ENCODE measurements at places on chromosomes 3 and 15.
A peak's percentile ranks its signal among the peaks of the same experiment; 100 is the strongest.

GRCh38 chr15:59017449-59017848, 30.0 kb downstream of the RNF111 start:
- DNase-seq: no peak

DNA sequence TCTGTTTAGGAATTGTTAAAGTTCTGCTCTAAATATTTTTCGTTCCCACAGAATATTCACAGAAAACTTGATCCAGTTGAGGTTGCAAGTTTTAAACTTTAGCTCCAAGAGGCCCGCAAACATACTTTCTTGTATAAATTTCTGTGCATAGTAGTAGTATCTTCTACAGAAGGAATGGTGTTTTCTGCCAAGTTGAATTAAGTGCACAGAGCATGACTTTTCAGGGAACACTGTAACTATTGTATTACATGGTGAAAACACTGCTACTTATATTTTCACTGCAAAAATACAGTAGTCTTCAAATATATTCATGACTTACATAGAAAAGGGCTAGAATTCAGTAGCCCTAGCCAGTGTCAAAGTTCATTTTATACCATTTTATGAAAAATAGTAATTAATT, 67.0 kb downstream of the SUCNR1 start:
- DNase-seq: no peak

DNA sequence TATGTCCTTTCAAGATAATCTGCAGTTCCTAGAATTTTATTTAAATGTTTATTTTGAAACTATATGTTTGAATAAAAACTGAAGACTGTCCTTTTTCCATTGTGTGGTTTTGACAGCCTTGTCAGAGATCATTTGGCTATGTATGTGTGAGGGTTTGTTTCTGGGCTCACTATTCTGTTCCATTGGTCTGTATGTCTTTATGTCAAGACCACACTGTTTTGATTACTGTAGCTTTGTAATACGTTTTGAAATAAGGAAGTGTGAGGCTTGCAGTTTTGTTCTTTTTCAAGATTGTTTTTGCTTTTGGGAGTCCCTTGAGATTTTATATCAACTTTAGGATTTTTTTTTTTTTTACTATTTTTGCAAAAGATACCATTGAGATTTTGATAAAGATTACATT, 42.0 kb downstream of the PIAS1 start:
- no peak for DNase-seq

GRCh38 chr3:142982038-142982773, 18.7 kb upstream of the PAQR9 start:
- no peak for DNase-seq

DNA sequence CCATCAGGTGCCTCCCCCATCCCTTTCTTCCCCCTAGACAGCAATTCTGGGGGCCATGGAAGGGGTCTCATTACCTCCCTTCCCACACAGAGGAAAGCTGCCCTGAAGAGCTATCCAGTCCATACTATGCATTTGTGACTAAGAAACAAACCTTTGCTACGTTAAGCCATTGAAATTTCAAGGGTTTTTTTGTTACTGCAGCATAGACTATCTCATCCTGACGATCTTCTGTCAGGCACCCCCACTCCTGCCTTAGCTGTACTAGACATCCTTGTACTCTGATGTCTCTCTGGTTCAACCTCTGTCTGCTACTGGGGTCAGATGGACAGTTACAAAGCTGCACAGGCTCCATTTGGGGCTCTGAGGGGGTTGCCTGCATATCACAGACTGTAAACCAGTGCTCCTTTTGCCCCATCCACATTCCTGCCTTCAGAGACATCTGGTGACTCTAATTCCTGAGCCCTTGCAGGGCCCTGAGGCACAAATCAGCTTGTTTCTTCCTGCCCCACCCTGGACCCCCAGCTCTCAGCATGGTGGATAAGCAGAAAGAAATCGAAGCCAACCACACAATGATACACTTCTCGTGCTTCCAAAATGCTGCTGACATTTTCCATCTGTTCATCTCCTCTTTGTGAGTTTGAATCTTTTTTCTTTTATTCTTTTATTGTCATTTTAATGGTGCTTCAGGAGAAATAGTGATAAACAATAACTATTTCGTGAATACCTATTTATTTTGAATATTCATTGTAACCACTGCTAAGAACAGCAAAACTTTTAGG, 21.6 kb upstream of the NSMCE3 start:
- no peak for DNase-seq

GRCh38 chr3:146503461-146504202, 34.3 kb upstream of the PLSCR2 start:
- DNase-seq: no peak

GRCh38 chr15:95119041-95119610, 887.8 kb downstream of the MCTP2 start:
- no peak for DNase-seq

GRCh38 chr15:90471769-90472168, 58.0 kb upstream of the CRTC3 start:
- DNase-seq: no peak

GRCh38 chr3:190566043-190566933, 52.4 kb downstream of the IL1RAP start:
- peak; percentile 50 for DNase-seq
